HepG2 (cell line): ENCODE measurements at places on chromosomes 7 and 10. TPM values are rescaled to one million over a fixed set of nuclear protein-coding genes. Genes with fewer than 3 reads are reported as not detected.

The INHBA gene
- total RNA-seq, result not detected in 2 replicates

The CYP3A4 gene
- 0.11 and 0.35 TPM in 2 replicates for total RNA-seq

The ARL3 gene
- total RNA-seq, result 6.6 and 10.0 TPM in 2 replicates

The ZNF212 gene
- 3.8 and 4.3 TPM in 2 replicates for total RNA-seq

The ASAH2B gene
- total RNA-seq, result 4.2 and 7.8 TPM in 2 replicates

The CPN1 gene
- total RNA-seq, result 8.1 and 17.3 TPM in 2 replicates

The CCL24 gene
- not detected in 2 replicates for total RNA-seq

The TCAF2 gene
- 0.04 TPM in 1 of 2 replicates, not detected in the other for total RNA-seq

The STEAP1 gene
- 17.3 and 24.2 TPM in 2 replicates for total RNA-seq

The RNF32 gene
- not detected in 2 replicates for total RNA-seq

The PDGFA gene
- total RNA-seq, result 0.80 and 1.5 TPM in 2 replicates
